ENCODE measurements at places on chromosomes 1 and 21. TPM values are rescaled to one million over a fixed set of nuclear protein-coding genes. Genes with fewer than 3 reads are reported as not detected.

CLCNKA gene
- total RNA-seq, result not detected

CLCA1 gene
- not detected for total RNA-seq

SHISAL2A gene
- not detected for total RNA-seq

RAP1GAP gene
- not detected for total RNA-seq

PRRX1 gene
- total RNA-seq, result 0.32 TPM

ANGPTL1 gene
- 3.8 TPM for total RNA-seq

KIF2C gene
- total RNA-seq, result 35.3 TPM

PTGFR gene
- total RNA-seq, result 1.1 TPM

FCRL6 gene
- 0.30 TPM for total RNA-seq

PRAMEF14 gene
- total RNA-seq, result not detected

AK4 gene
- total RNA-seq, result 18.2 TPM

FAM3B gene
- not detected for total RNA-seq

ABCA4 gene
- total RNA-seq, result 4.2 TPM

GJA9 gene
- not detected for total RNA-seq

SCYL3 gene
- 8.7 TPM for total RNA-seq

SPRR2E gene
- not detected for total RNA-seq

ANKRD34A gene
- 0.32 TPM for total RNA-seq

OVAAL gene
- not detected for total RNA-seq

TEX38 gene
- total RNA-seq, result not detected

ILDR2 gene
- 0.61 TPM for total RNA-seq

THRAP3 gene
- total RNA-seq, result 127 TPM

REN gene
- not detected for total RNA-seq

RABGGTB gene
- total RNA-seq, result 158 TPM

All from epithelial cell of umbilical artery (primary cell).